Activated naive CD4-positive, alpha-beta T cell treated with Interleukin-2 at 50 U/mL for 16 hours (primary cell): ENCODE measurements at places on chromosomes 4 and X.

- no peak for DNase-seq
These were observed 105.8 kb upstream of the PDHA1 start for GRCh38 chrX:19237901-19238300.

DNA sequence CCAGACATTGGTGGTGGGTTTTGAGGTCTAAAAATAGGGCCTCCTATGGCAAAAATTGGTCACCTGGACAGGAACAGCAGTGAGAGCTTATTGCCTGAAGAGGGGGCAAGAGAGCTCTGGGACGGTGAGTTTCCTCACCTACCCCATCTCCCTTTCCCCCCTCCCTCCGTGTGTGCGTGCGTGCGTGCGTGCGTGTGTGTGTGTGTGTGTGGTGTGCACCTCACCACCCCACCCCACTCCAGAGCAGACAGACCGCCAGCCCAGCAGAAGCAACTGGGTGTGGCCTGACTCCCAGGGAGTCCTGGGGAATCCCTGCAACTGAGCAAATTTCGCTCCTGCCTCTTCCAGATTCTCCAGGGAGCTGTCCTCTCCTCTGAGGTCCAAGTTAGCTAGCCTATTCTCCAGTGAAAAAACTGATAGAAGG lies 44.7 kb downstream of the PRPS1 start:
- peak; percentile 80 for DNase-seq

DNA sequence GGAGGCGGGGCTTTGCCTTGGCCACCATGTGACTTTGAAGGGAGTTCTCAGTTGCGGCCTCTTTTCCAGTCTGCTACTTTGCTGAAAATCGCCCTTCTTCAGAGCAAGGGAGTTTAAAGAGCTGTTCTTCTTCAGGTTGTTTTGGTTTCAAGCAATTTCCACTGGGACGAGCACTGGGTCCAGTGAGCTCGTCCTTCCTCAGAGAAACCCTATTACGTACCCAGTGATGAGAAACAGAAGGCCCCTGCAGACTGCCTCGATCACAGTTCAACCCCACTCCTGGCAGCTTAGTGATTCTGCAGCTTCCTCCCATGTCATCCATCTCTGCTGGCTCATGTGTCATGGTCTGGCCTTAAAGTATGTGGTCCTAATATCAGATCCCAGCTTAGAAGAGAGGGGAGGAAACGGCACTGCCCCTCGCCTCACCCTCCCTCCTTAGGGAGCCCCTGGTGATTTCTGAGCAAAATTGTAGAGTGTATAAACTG lies 7.8 kb upstream of the FAM149A start:
- DNase-seq = no peak

DNA sequence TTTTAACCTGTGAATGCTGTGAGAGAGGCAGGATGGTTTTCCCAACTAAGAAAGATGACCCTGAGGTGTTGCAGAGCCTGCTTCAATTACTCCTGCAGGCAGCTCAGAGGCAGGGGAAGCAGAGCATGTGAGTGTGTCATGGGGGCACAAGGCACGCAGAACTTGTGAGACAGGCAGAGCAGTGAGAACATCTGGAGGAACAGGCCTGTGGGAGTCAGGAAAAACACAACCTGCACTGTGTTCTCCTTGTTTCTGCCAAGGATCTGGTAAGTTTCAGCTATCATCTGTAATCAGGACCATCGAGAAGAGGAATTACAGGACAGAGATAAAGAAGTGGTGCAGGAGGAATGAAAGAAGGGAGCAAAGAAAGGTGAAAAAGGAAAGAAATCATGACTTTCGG lies 741.8 kb upstream of the INTU start:
- no peak for DNase-seq

DNA sequence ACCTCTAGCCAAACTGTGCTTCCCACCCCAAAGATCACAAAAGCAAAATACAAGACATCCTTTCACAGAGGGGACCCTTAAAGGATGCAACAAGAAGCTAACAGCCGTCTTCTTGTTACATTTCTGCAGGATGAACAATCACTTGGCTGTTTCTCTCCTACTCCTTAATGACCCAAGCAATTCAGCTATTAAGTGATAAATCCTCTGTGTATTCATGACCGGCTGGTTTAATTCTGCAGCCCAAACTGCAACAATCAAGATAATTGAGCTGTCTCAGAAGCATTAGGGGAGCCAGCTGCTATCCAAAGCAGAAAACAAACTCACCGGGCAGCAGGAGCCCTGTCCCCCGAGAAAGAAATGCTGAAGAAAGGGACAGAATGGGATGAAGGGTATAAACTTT lies 85.9 kb upstream of the ACSL4 start:
- no peak for DNase-seq

- no peak for DNase-seq
These were observed 297.1 kb downstream of the PPP3CA start for GRCh38 chr4:101050088-101050836.

GRCh38 chrX:109939498-109939897 lies 63.4 kb upstream of the TMEM164 start:
- no peak for DNase-seq

DNA sequence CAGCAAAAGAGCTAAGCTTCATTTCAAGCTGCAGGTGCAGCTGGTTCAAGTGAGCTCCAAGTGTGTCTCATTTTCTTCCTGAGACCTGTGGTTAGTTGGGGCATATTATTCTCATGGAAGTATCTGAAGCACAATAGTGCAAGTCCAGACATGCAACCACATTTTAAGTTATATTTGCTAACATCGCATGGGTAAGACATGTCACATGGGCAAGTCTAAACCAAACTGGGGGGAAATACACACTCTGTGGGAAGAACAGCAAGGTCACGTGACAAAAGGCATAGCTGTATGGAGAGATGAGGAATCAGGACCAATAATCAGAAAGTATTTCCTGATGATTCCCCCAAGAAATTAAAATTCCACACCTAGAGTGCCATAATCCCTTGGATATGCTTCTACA lies 94.9 kb upstream of the NDP start:
- DNase-seq = no peak

GRCh38 chr4:85024671-85025070 lies 58.2 kb upstream of the WDFY3 start:
- DNase-seq = no peak

DNA sequence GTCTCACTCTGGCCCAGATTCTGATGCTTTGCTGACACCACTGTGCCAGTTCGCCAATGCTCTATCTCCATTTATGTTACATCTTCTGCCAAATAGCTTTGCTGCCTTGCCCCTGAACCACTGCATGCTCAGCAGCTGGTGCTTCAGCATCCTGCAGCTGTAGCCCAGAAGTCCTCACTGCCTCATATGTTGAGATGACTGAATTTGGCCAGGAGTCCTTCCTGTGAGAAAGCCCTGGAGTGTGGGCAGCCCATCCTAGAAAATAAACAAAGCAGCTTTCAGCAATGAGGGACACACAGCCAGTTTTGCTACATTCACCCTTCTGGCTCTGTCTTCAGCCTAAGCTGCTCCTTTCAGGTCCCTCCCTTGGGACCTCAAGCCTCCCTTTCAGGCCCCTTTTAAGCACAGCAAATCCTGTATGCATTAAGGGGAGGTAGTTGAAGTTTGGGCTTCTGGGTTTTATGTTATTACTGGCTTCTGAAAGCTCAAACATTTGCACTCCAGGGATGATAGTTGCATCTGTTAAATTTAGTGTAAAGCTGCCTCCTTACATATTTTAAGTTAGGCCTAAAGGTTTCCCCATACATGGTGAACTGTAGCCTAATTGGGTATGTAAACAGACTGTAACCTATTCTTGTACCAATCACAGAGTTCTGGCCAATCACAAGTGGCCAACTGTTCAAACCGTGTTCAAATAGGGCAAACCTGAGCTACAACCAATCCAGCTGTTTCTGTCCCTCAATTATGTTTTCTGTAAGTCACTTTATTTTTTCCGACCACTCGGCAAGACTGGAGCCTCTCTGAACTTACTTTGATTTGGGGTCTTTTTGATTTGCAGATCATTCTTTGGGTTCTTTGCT lies 2.1 kb upstream of the TMEM165 start:
- DNase-seq = no peak

DNA sequence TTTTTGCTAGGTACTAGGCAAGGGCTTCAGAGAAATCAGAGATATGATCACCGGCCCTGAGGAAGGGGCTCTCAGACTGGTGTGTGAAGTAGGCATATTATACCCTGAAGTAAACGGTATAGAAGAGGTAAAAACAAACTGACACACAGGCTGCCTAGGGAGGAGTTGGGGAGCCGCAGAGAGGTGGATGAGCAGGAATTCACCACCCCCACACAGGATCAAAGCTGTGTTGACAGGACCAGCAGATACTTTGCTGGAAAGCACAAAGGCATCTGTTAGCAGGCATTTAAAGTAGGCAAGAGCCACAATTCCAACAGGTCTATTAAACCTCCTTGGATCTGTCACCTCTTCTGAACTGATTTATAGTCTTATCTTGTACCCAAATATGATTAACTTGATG lies 71.8 kb upstream of the GPR34 start:
- DNase-seq = no peak

DNA sequence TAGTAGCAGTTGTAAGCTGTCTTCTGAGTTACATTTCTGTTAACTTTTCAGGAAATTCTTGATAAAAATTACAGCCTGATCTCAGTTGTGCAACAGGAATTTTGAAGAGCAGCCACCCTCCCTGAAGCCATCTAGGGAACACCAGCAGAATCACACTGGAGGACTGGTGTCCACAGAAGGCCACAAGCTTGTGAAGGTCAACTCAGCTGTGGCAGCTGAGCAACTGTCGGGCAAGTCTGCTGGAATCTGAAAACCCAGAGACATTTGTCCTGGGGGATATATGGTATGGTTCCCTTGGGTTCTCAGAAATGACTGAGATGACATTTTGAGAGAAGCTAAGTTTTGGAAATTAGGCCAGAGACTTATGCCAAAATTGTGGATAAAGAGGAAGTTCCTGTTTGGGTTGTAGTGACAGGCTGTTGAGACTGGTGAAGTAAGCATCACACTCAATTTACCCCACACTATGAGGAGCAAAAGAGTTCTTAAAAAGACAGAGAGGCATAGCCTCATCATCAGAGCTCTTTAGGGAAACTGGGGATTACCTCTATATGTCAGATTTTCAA lies 78.1 kb upstream of the TNIP3 start:
- DNase-seq = no peak

GRCh38 chr4:98619180-98619579 lies 39.2 kb downstream of the TSPAN5 start:
- no peak for DNase-seq

DNA sequence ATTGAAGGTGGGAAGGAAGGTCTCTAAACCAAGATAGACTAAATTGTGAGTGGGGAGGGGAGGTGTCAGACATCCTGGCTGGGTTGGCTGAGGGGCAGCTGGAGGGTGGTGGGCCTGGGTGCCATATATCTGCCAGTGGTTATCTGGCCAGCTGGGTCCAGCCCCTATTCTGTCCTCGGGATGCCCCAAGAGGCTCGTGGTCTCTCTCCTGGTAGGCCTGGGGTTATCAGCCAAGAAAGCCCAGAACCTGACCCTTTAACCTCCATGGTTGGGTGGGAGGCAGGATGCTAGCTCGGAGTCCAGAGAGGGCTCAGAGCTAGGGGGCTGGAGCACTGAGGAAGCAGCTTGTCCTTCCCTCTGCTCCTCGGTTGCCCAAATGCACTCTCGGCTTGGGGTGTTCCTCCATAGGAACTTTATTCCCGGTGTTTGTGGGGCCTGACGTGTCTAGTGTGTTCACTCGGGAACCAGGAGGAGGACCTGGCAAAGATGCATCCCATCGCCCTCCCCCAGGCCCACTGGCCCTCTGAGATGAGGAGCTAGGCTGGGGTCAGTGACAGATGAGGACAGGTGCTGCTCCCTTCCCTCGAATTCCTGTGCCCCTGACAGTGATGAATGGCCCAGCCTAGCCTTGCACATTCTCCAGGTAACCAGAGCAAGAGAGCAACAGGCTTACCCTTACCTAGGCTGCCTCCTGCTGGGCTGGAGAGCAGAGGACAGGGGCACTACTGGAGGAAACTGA lies 5.2 kb upstream of the EFNB1 start:
- DNase-seq = no peak

DNA sequence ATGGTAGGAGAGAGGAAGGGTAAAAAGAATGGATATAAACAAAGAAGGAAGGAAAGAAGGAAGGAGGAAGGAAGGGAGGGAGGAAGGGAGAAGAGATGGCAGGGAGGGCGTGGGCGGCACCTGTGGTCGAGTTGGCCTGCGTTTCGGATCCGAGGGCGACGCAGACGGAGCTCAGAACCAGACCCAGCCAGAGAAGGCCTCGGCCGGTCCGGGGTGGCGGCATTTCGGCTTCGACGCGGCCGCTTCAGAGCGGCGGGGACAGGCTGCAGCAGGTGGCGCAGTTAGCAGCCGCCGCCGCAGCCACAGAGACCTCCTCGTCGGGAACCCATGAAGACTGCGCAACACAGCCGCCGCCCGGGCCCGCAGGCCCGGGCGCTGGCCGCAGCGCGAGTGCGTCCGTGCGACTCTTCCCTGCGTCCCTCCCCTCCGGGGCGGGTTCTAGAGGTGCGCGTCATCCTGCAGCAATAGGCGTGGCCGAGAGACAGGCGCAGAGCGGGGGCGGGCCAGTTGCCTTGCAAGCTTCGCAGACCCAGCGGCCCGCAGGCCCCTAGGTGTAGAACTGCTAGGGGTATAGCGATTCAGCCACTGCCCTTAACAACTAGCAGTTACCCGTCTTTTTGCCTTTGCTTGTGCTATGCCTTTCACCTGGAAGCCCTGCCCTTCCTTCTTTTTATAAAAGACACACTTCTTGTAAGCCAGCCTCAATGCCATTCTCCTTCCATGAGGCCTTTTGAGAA lies at the start of gene IDS:
Gene IDS (minus strand): TSS at position 392 of the 737 bp plus-strand sequence. CDS start 169 bp downstream, at position 223.
- DNase-seq = peak; percentile 88

DNA sequence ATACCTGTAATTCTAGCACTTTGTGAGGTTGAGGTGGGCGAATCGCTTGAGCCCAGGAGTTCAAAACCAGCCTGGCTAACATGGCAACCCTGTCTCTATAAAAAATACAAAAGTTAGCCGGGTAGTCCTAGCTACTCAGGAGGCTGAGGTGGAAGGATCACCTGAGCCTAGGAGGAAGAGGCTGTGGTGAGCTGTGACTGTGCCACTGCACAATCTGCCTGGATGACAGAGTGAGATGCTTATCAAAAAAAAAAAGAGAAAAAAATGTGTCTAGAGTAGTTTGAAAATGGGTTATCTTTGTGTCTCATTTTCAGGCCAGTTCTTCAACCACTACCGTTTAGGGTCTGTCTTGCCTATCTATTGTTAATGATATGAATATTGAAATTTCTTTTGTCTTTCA lies 98.1 kb downstream of the EGF start:
- DNase-seq = no peak

- no peak for DNase-seq
These were observed 403.1 kb downstream of the PDGFC start for GRCh38 chr4:156568484-156568883.

- DNase-seq = no peak
These were observed 53.5 kb upstream of the NPFFR2 start for GRCh38 chr4:71978210-71978835.

DNA sequence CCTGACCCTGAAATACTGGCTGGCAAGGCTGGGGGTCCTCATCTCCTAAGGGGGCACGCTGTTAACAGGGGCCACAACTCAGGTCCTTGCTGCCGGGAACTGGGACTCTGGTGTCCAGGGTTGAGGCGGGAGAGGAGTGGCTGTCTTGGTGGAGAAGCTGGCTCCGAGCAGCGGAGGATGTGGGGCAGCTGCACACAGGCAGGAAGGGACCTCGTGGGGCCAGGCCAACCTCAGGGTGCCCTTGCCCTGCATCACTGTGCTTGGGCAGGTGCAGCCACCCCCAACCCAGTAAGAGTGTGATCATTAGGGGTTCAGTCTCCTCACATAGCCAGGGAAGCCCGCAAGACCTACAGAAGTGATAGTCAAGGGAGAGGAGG lies 12.6 kb upstream of the PDE6B start:
- no peak for DNase-seq
